ENCODE measurements at places on chromosomes 13 and 19.
A peak's percentile ranks its signal among the peaks of the same experiment; 100 is the strongest.

- peak; percentile 23 for DNase-seq
Measured at GRCh38 chr19:49403404-49404187, 15.5 kb downstream of the KASH5 start.

DNA sequence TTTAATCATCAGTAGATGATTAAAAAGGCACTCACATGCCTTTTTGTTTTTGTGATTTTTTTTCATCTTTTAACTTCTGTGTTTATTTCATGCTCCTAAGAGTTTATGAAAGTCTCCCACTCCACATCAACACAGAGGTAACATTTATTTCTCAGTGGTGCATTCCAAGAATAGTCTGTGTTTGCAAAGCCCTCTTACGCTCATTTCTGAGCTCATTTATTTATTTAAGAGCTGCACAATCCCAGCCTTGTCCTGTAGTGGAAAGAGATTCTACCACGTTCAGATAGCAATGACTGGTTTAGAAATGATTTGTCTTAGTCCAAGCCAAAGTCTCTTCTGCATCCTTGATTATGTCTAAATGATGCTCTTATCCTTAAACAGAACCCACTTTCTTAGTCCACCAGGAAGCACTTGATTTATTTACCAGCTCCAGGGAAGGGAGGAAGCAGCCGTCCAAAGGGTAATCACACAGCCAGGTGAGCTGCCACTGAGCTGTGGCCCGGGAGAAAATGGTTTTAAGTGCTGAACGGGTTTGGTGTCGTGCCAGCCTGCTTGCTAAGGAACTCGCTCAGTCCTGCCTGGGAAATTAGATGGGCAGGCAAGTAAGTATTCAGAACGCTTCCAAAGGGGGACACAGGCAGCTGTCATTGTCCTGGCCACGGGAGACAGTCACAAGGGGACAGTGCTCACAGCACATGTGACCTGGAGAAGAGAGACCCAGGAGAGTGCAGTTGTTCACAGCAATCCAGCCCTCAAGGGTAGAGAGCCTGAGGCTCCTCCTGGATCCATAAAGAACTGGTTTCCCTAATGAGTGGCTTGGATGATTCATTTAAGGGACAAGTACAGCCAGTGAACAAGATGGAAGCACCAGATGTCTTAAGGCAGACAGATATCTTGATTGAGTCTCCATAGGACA is 131.8 kb upstream of the WASF3 start:
- DNase-seq = no peak

GRCh38 chr19:33022472-33023116 is 42.1 kb downstream of the RHPN2 start:
- DNase-seq = no peak

GRCh38 chr13:24264976-24265375 is 44.4 kb upstream of the C1QTNF9 start:
- no peak for DNase-seq

DNA sequence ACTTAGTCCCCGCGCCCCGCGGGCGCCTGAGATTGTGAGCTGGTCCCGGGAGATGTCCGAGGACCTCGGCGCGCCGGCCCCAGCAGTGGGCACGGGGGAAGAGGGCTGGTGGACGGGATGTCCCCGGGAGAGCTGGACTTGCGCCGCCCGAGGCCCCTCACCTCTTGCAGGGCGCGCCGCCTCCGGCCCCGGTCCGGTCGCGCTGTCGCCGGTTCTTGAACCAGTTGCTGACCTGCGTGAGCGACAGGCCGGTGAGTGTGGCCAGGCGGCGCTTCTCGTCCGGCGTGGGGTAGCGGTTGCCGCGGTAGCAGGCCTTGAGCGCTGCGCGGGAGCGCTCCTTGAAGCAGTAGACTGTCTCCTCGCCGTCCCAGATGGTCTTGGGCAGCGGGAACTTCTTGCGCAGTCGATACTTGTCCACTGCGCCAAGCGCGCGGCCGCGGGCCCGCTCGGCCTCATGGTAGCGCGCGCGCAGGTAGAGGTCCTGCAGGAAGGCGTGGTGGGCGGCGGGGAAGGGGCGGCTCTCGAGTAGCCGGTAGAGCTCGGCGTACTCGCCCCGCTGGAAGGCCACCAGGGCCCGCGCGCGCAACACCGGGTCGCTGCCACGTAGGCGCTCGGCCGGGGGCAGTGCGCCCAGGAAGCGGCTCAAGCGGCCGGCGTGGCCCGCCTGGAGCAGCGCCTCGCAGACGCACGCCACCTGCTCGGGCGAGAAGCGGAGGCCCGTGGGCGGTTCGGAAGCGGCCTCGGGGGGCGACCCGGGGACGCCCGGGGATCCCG is 984 bp downstream of the SIX5 start:
- no peak for DNase-seq

DNA sequence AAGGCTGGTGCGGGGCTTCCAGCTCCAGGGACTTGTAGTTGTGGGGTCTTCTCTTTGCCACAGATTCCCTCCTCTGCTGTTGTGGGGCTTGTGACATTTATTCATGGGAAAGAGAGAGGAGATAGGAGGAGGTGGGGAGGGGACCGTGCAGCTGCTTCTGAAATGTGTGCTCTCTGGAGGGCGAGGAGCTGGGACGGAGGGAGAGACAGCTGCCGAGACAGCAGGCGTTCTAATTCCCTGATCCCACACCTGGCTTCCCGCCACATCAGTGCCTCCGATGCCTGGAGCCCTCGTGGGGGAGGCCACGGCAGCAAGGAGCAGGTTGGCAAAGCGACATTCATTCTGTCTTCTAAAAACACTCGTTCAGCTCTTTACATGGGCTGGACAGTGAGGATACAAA is 164.4 kb downstream of the USP12 start:
- DNase-seq = no peak

GRCh38 chr19:46911456-46911855 is 50.7 kb downstream of the ARHGAP35 start:
- no peak for DNase-seq

GRCh38 chr13:104382951-104383350 is 1316.7 kb upstream of the SLC10A2 start:
- DNase-seq = peak; percentile 27

GRCh38 chr19:42198676-42199439 is 18.6 kb downstream of the DEDD2 start:
- no peak for DNase-seq

GRCh38 chr19:16365300-16365996 is 40.8 kb downstream of the KLF2 start:
- DNase-seq = no peak

DNA sequence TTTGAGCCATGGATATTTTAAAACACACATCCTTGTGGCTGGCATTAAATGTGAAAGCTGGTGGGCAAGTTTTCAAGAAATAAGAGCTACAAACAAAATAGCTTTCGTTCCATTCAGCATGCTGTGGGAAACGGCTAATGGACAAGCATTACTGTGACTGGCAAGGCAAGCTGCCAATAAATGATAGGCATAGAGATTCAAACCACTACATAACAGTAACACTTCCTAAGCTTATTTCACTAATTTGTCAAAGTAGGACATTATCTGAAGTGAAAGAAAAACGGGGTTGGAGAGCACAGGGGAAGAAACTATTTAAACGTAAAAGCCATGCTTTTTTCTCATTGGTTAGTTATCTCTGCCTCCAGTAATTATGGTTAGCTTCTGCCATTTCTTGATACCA is 26.0 kb downstream of the OBI1 start:
- DNase-seq = no peak

GRCh38 chr19:38044267-38045111 is 137.5 kb downstream of the SIPA1L3 start:
- no peak for DNase-seq

GRCh38 chr13:106246242-106246641 is 289.2 kb downstream of the EFNB2 start:
- no peak for DNase-seq

GRCh38 chr13:20227288-20227687 is 4.8 kb downstream of the GJB6 start:
- no peak for DNase-seq

DNA sequence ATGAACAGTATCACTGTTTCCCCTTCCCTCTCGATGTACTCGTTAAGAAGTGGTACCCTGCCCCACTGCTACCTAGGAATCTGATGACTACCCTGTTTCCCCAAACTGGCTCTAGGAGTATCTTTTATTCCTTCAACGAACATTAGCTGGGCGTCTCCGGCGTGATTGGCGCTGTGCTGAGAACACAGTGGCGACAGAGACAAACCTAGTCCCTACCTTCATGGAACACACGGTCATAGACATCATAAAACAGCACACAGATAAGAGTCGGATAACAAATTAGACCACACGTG is 730 bp downstream of the SYMPK start:
- no peak for DNase-seq

- DNase-seq = peak; percentile 11
Measured at GRCh38 chr19:47573071-47574026, at the start of gene ZNF541. TSS of gene ZNF541 (minus strand) at chr19:47573148. CDS start at chr19:47555856, 17,292 bp downstream.

- no peak for DNase-seq
Measured at GRCh38 chr13:56713656-56714055, 427.1 kb upstream of the PRR20A start.

- DNase-seq = no peak
Measured at GRCh38 chr19:13086341-13086740, 16.3 kb downstream of the LYL1 start.

DNA sequence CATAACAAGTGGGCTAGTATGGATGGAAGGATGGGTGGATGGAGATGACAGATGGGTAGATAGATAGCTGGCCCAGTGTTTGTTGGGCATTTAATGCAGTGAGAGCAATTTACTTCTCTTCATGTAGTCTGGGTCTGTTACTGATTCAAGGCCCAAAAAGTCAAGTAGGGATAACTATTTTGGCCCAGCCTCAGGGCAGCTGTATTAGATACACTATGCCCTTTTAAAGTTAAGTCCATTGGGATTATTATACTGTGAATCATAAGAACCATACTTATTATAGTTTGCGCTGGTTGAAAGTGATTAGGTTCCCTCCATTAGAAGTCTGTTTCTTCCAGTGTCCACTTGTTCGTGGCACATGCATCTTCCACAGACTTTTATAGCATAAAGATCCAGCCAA is 4.7 kb downstream of the ITGBL1 start:
- DNase-seq = no peak

- DNase-seq = no peak
Measured at GRCh38 chr19:48346191-48346590, 17.5 kb downstream of the TMEM143 start.

All from skeletal muscle cell (primary cell).